ENCODE measurements at places on chromosomes 5 and 9.

GRCh38 chr5:74919487-74919886 is 53.3 kb upstream of the FAM169A start:
- peak; percentile 58 for DNase-seq

GRCh38 chr9:75935591-75935990 is 45.1 kb downstream of the PCSK5 start:
- no peak for DNase-seq

GRCh38 chr9:77386187-77386586 is 208.9 kb downstream of the VPS13A start:
- DNase-seq, result no peak

GRCh38 chr5:179221196-179221876 is 123.9 kb downstream of the ADAMTS2 start:
- DNase-seq, result no peak

GRCh38 chr5:33474004-33474403 is 33.2 kb downstream of the TARS1 start:
- no peak for DNase-seq

DNA sequence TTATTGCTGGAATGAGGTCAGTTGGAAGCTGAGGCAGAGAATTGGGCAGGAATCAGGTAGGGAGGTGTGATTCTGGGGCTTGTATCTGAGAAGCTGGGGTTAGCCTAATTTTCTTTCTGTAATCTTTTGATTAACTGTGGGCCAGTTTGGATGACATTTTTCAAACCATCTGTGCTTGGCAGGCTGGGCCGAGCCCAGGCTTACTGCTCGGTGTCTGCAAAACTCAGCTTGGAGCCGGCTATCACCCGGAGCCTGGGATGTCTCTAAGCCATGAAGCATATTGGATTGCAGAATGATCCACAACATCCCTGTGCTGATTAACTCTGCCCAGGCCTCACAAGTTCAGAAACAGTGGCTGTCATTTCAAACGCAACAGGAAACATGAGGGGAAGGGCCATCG is 26.5 kb downstream of the KCNMB1 start:
- no peak for DNase-seq

- DNase-seq, result no peak
These were observed 56.7 kb upstream of the CTNNA1 start for GRCh38 chr5:138696501-138696900.
